ENCODE measurements at places on chromosomes 5 and 9.
A peak's percentile ranks its signal among the peaks of the same experiment; 100 is the strongest.

- DNase-seq, result no peak
These were observed 107.4 kb downstream of the LMNB1 start for GRCh38 chr5:126884269-126884819.

GRCh38 chr5:36948650-36949049 lies 72.1 kb downstream of the NIPBL start:
- no peak for DNase-seq

DNA sequence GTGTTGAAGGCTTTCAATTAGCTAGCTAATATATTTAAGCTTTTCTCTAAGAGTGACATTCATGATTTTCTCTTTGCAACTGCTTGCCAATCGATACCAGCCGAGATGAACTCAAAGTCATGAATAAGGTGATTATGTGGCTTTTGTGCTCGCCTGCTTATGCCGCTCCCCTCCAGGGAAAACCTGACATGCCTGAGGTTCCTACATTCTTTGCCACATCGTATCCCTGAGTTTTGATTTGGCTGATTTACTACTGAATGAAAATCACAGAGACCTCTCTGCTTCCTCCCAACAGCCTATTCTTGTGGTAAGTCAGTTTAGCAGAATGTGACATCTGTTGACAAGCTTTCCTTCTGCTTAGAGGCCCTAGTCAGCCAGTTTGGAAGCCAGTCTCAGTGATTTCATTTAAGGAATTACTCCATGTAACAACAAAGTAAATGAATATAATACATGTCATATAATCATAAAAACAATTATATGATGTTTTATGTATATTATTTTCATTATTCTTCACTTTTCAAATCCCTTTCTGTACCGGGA lies 513.4 kb downstream of the CSNK1G3 start:
- no peak for DNase-seq

DNA sequence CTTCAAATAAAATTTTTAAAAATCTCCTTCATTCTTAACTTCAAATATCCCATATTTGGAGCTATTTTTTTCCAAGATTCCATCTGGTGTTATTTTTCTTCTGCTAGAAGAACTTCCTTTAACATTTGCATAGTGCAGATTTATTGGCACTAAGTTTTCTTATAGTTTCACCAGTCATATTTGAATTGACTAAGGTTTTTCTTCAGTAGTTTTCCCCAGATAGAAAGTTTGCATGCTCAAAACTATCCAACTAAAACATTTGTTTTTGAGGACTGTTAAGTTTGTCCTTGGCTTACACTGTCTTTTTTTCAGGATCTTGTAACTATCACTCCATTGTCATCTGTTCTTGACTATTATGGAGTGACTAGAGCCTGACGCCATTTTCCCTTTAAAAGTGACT lies 606.7 kb downstream of the TAF11L14 start:
- no peak for DNase-seq

DNA sequence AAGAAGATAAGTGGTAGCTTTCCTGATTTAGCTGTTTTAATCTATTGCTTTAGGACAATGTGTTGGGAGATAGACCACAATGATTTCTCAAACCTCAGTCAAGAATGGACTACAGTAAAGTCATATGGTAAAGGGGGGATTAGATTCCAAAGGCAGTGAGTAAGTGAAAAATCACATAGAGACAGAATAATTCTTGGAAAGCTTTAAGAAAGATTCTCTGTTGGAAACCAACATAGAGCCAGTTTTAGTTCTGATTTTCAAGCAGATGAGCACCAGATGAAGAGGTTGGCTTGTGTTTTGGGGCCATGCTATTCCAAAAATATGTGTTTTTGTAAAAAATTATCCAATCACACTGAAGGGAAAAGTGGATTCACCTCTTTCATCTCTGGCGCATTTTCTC lies 256.8 kb upstream of the RPS23 start:
- no peak for DNase-seq

- DNase-seq, result peak; percentile 4
These were observed 20.2 kb downstream of the SIL1 start for GRCh38 chr5:139177809-139178588.

DNA sequence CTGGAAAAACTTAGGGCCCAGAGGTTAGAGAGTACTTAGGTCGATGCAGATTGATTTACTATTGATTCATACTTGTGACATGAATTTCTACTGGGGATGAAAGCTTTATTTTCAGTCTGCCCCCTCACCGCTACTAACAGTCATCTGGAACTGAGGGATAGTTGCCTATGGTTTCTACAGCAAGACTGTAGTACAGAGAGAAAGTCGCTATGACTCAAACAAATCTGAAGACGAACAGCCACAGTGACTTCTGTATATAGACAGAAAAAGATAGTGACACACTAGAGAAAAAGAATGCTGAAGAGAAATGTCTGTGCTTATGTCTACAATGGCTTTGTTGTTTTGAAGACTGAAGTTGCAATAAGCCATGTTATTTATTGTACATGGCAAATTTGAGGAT lies 17.3 kb downstream of the OR13D1 start:
- DNase-seq, result no peak

DNA sequence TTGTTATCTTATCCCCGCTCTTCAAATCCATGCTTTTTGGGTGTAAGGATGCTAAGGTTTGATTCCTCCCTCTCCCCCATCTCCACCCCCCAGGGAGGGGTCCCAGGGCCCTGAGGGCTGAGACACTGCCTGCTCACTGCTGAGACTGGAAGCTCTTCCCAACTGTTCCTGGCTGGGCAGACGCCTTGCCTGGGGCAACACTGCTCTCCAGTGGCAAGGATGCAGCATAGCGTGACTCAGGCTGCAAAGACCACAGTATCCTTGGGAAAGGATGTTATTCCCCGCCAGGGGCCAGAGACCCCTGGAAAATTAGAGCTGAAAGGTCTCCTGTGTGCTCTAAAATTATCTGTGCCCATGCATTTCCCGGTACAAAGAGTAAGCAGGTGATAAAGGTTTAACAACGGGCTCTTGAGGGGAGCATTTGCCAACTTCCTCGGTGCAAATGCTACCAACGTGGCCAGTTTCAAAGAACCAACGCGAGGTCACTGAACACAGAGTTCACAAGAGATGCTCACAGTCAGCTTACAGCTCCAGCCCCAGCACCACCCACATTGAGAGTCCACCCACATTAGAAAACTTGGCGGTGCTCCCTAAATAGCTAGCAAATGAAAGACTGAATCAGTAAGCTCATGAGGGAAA lies 271.9 kb downstream of the NSG2 start:
- no peak for DNase-seq

DNA sequence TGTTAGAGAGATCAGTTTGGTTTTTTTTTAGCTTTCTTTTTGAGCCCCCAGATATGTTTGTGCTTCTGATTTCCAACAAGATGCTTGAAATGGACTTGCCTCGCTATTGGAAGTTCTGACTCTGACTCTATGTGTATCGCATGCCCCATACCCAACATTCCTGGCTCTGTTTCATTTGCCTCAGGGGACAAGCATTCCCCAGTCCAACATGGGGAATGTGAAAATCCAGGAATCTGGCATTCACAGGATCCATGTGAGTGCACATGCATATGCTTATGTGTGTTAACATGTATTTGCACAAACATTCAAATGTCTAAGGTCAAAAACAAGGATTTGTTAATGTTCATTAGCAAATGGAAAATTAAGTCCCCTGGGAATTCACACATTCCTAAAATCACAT lies 233.9 kb downstream of the TLR4 start:
- no peak for DNase-seq

- no peak for DNase-seq
These were observed 78.4 kb upstream of the OTULINL start for GRCh38 chr5:14503017-14503680.

- DNase-seq, result no peak
These were observed 16.9 kb downstream of the TMEM174 start for GRCh38 chr5:73189871-73190376.

GRCh38 chr9:97723819-97724218 lies 26.7 kb upstream of the XPA start:
- DNase-seq, result no peak

- no peak for DNase-seq
These were observed 174.7 kb upstream of the PRDM9 start for GRCh38 chr5:23332650-23333251.

GRCh38 chr9:18058564-18059442 lies 415.1 kb upstream of the ADAMTSL1 start:
- no peak for DNase-seq

DNA sequence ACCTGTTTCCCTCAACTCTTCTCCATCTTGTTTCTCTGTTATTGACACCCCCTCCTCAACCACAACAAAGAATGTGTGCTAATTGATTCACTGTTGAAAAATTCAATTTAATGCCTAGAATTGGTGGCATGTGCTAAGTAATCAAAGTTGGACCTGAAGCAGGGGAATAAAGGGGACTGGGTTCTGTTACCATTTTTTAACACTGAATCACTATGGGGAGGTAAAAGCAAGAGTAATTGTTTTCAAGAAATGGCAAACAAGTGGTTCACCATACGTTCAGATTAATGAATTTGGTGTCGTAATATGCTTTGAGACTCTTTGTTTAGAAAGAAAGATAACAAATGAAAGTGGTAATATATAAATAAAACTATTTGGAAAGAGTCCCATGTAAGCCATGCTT lies 17.0 kb upstream of the SSBP2 start:
- DNase-seq, result no peak

DNA sequence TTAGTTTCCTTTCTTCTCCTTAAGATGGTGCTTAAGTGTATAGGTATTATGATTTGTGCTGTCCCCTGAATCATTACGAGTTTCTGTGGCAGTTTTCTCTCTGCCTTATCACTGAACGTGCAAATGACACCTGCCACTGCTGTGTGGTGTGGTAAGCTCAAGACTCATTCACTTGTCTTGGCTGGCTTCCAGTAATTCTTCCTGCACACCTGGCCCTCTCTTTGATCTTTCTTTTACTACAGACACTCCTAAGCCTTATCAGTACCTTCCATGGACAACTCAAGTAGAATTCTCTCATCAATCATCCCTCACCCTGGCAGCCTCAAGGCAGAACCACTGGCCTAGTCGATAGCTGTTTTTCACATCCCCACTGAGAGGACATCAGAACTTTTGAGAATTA lies 82.6 kb upstream of the ADAMTS19 start:
- no peak for DNase-seq

DNA sequence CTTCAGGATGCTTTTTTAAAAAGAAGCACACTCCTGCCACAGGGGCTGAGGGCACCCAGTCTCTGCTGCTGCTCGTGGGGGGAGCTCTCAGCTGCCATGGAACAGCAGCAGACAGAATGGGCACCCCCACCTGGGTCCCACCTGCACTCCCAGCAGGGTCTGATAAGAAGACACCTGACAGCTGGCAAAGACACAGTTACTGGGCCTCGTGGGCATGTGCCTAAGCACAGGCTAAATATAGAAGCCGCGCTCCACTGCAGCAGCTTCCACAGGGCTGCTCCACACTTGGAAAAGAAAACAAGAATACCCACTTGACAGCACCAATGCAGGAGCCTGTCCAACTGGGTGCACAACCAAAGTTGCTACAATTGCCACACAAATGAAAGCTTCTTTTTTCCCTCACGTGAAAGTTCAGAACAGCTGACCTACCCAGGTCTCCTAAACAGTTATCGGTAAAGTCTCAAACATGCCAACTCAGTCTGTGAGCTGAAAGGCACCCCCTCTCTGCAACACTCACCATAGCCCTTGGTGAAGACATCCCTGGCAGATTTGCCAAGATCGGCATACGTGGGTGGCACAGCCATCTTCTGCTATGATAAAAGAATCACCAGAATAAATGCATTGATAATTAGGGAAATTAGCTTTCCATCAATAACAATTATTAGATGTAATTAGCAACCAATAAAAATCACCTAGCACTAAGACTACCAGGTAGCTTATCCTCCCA lies 12.2 kb downstream of the VDAC1 start:
- DNase-seq, result peak; percentile 24

GRCh38 chr9:13386935-13387733 lies 107.6 kb upstream of the MPDZ start:
- no peak for DNase-seq

- no peak for DNase-seq
These were observed 1.1 kb upstream of the SV2C start for GRCh38 chr5:76081811-76082771.

DNA sequence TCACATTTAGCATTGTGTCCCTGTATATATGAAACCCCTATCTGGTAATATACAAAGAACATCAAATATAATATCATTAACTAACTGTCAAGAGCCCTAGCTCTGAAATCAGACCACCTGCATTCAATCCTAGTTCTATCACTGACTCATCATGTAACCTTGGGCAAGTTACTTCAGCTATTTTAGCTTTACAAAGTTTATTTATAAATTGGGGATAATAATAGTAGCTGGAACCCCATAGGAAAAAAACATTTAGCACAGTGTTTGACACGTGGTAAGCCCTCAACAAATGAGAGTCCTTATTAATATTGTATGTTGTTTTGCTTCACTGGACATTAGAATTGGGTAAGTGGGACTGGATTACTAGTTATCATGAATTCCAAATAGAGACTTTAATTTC lies 157.5 kb downstream of the EBF1 start:
- no peak for DNase-seq

DNA sequence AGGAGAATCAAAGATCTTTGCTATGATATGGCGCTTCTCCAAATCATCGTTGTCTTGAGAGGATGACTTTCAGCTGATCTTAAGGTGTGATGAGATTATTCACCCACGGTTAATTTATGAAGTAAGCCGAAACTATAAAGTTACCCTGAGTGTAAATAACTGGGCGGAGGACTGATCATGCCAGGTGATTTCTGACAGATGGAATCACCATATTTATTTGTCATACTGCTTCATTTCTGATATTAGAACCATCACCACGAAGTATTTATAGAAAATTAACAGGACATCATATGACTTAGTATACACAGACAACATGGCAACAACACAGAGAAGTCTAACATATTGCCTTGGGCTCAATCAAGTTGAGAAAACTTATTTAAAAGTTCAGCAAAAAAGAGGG lies 601.9 kb downstream of the RAB3C start:
- no peak for DNase-seq

- DNase-seq, result no peak
These were observed 64.3 kb upstream of the PTCH1 start for GRCh38 chr9:95580812-95581761.

GRCh38 chr5:64384765-64385164 lies 121.0 kb upstream of the RGS7BP start:
- no peak for DNase-seq

GRCh38 chr5:181120306-181120705 lies 10.7 kb downstream of the OR2V1 start:
- DNase-seq, result no peak

DNA sequence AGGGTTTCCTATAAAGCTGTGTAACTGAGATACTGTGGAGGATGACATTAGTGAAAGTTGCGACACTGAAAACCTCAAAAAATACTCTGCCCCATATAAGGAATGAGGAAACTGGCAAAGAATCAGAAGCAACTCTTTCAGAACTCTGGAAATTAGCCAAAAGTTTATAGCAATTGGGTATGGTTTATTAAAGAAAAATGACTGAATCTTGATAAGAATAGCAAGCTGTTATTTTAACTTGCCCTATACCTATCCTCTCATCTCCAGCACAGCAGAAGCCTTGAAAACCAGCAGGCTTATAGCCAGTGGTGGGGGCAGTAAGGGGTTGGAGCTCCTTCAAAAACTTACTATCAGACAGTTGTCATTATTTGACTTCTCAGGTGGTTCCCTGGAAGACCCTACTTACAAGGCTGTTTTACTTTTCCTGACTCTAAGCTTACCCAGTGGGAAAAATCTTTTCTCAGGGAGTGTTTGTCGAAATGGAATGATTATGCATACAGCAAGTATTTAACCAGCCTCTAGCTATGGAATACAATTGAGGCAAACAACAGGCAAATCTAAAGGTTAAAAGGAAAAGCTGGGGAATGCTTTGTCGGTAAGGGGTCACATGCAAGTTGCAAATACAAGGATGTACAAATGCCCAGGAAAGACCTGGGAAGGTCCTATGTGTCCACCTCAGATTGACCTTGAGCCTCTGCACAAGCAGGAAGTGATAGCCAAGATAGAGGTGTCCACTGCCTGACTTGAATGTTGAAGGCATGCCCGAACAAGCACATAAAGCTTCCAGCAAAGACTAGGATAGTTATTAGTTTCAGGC lies 21.0 kb upstream of the FAM151B start:
- no peak for DNase-seq
